Stromal cell of bone marrow (primary cell): ENCODE measurements at places on chromosomes 12 and 14.
A peak's percentile ranks its signal among the peaks of the same experiment; 100 is the strongest.

GRCh38 chr14:99217066-99217955 lies 54.7 kb downstream of the BCL11B start:
- DNase-seq = no peak

- DNase-seq = peak; percentile 79
Observed at GRCh38 chr12:989751-990660, 1.0 kb upstream of the ERC1 start.

DNA sequence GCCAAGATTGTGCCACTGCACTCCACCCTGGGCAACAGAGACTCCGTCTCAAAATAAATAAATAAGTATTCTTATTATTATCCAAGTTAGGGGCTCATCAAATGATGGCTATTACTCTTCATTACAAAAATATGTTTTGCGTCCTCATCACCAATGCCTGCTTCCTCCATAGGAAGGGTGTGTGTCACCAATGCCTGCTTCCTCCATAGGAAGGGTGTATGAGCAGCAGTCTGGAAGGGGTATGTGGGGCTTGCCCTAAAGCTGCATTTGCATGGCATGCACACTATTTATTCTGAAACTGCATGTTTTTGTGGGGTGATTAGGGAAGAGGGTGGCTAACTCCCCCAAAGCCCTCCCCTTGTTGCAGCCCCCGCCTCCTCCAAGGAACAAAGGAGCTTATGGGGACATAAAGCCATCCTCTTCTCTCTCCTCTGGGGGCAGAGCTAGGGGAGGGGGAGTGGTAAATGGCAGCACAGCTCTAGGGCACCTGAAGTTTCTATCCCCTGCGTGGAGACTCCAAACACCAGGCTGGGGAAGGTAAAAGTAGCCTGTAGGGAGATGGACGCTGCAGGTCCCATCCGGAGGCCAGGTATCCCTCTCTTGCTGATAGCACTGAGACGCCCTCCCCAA lies 1.3 kb downstream of the CAMKK2 start:
- DNase-seq = no peak

GRCh38 chr12:67910360-67911274 lies 78.6 kb upstream of the IFNG-AS1 start:
- peak; percentile 81 for DNase-seq

GRCh38 chr14:71591929-71592328 lies 340.3 kb upstream of the RGS6 start:
- DNase-seq = peak; percentile 56

GRCh38 chr12:3405821-3406220 lies 85.2 kb upstream of the PRMT8 start:
- no peak for DNase-seq

DNA sequence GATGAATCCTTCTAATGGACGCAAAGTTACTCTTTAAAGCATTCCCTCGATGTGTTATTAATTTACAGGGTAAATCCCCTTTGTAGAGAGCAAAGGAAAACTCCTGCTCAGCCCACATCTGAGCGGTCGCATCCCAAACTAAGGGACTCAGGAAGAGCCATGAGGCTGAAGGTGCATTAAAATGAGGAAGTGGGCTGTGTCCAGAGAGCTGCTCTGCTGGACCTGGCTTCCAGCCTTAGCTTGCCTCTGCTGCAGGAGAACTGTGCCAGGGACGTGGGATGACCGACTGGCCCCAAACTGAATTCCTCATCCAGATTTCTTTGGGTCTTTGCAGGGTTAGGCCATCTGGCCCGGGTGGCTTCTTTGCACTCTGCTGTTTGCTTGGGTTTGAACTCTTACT lies 88.3 kb downstream of the FBXW8 start:
- DNase-seq = no peak

DNA sequence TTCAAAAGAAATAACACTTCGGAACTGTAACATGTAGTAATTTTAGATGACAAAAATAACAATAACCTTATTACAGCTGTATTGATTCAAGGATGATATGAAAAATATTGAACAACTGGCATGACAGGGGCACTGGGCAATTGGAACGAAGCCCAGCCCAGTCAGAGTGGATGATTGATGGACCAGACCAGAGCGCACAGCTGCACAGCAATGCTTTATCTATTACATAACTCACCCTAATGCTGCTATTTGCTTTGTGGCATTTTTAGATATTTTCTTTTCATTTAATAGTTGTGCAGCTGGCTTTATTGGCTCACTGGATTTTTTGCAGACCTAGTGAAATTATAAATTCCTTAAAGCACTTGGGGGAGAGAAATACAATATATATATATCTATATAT lies 26.9 kb upstream of the FERMT2 start:
- no peak for DNase-seq

GRCh38 chr12:20434996-20435395 lies 66.7 kb downstream of the PDE3A start:
- no peak for DNase-seq

DNA sequence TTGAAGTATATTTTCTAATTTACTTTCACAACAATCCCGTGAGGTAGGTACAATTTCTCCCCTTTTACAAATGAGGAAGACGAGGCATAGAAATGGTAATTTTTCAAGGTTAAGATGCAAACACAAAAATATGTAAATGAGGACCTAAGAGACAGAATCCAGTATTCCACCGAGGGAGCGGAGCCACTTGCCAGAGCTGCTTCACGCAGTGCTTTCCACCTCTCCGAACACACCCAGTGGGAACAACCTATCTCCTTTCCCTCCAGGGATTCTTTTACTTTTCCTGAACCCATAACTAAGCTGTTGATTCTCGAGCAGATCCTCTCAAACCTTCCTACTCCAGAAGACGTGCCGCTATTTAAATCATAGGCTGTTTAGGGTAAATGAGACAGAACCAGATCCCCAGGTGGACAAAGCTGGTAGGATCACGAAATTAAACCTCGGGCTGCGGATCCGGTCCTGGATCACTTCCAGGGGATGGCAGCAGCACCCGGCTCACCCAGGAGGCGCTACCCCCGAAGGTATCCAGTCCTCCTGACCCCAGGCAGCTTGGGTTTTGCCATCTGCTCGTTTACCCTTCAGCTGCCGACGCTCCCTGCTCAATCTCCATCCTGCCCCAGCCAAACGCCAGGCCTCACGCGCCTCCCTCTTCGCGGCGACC lies 1.5 kb downstream of the DDHD1 start:
- peak; percentile 27 for DNase-seq

GRCh38 chr12:71469258-71469750 lies 29.7 kb downstream of the LGR5 start:
- DNase-seq = no peak

DNA sequence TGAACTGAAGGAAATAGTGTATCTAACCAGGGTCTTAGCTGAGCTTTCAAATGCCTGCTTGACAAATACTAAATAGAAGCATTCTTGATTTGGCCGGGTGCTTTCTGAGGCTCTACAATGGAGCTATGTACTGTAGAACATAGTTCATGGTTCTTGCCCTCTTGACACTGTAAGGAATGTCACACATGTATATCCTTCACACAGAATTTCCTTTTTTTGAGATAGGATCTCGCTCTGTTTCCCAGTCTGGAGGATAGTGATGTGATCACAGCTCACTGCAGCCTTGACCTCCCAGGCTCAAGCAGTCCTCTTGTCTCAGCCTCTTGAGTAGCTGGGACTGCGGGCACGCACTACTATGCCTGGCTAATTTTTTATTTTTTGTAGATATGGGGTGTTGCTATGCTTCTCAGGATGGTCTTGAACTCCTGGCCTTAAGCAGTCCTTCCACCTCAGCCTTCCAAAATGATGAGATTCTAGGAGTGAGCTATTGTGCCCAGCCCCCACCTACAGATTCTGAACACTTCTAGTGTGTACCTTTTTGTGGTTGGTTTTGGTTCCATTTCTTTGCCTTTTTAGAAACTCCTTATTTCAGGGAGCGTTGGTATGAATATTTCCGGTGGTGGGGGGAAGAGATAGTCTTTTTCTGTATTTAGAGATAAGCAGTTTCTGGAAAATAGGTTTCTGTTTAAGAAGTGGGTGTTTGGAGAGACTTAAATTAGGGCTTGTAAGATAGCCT lies 4.2 kb downstream of the MLXIP start:
- no peak for DNase-seq

GRCh38 chr12:91529829-91530228 lies 347.2 kb upstream of the DCN start:
- DNase-seq = no peak

DNA sequence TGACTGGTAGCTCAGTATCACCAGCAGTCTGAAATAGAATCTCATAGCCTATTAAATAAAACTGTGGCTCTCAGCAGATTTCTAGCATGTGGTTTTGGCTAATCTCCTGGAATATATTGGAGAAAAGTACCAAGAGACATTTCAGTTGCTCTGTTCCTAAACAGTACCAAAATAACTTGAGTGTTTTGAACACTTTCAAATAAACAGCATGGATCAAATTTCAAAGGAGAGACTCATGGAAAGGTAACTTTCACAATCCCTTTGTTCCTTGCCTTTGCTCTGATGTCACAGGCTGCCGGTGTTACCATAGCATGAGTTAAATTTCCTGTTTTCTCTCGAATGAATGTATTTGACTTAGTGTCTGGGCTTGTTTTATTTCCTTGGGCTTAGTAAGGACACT lies 3.4 kb downstream of the ARG2 start:
- peak; percentile 44 for DNase-seq

DNA sequence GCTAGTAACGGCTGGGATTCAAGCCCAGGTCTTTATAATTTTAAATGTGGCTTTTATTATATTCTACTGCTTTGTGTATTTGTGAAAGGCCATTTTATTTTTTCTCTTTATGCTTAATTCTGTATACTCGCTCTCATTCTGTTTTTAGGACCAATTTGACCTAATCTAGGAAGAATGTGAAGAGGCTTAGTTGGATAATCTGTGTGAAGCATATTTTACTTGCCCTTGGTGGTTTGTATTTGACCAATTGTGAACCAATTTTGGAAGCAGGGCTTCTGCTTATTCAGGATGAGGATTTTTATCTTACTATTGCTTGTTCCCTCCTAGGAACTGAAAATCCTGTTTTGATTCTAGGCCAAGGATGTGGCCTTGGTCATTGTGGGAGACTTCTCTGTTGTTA lies 113.1 kb downstream of the TTC6 start:
- no peak for DNase-seq

- DNase-seq = no peak
Observed at GRCh38 chr12:101299931-101300330, 20.0 kb downstream of the UTP20 start.

DNA sequence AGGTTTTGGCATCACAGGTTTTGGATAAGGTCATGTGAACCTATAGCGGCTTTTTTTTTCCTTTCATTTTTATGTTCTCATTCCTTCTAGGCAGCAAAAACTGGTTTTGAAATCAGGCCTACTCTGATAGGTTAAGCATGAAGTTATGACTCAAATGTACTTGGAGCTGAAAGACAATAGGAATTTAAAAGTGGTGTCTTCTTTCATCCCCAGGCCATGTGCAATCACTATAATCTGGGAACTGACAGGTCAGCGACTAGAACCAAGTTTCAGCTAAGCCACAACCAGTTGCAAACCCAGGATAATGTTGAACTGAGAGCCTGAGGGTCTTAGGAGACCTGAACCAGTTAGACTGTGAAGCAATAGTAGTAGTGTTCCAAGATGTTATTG lies 74.3 kb downstream of the ANO6 start:
- no peak for DNase-seq

DNA sequence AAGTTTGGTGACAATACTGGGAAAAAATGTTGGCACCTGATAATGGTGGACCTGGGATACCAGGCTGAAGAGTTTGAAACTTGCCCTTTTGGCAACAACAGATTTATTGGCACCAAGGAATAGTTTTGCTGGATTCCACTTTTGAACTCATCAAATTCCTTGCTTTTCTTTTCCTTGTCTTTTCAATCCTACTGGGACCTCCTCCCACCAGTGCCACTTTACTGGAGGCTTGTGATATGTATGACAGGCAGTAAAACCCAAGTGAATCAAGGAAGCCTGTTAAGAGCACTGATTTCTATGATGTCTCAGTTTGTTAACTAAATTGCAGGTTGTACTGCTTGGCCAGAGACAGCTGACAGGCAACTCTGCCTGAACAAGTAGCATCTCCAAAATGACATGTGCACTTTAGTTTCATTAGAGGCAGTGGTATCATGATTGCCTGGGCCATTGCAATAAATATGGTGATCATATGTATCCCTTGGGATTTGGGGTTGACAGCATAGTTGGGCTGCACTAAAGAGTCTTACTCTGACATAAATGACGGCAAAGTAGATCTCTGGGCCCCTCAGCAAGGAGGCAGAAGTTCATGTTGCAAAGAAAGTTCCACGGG lies 565.4 kb downstream of the DIO2 start:
- no peak for DNase-seq

- no peak for DNase-seq
Observed at GRCh38 chr12:3990501-3991280, 117.5 kb upstream of the PARP11 start.
